WERI-Rb-1 (cell line): ENCODE measurements at places on chromosomes 6 and 20.

- DNase-seq: no peak
Measured at GRCh38 chr6:21597801-21598673, 4.5 kb downstream of the SOX4 start.

DNA sequence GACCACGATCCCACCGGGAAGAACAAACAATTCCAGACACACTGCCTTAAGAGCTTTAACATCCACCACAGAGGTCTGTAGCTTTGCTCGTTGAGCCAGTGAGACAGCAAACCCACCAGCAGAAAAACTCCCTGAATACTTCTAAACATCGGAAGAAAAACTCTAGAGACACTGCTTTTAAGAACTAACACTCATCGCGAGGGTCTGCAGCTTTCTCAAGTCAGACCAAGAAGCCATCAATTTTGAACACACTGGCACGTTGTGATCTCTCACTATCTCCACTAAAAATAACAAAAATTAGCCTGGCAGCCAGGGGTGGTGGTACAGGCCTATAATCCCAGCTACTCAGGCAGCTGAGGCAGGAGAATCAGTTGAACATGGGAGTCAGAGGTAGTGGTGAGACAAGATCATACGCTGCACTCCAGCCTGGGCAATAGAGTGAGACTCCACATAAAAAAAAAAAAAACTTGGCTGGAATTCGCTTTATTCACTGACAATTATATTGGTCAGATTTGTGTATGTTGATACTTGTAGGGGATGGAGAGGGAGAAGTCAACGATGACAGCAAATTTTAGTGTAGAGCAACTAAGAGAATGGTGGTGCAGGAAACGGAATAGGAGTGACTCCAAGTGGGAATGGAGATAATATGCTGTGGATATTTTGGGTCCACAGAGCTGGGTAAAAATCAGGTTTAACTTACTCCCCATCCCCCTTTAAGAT, 860 bp upstream of the TMEM14C start:
- no peak for DNase-seq

DNA sequence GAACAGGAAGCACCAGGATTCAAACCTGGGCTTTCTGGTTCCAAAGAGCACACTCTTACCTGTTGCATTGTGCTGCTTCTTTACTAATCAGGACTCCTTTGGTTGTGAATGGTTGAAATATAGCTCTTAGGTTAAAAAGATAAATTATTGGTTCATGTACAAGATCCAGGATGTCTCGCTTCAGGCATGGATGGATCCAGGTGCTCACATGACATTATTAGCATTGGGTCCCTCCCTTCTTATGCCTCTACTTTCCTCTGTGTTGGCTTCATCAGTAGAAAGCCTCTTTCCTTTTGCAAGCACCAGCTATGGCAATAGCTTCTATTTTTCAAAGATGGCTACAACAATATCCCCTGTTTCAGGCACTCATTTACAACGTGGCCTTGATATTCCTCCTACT, 217.7 kb upstream of the SULF2 start:
- DNase-seq: no peak

DNA sequence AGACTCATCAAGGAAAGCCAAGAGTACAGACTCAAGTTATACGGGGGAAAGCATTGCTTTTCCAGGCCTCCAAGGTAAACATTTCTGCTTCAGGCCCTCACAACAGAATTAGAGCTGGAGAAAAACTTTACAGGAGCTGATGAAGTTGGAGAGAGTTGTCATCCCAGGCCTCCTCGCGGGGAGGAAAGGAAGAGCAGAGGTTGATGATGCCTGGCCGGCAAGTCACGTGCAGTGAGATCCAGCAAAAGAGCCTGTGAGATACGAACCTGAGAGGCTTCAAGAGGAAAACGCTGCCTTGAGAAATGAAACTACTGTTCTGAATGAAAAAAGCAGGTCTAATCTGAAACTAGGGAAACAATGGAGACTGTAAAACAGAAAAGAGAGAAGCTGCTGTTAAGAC, 122.9 kb downstream of the FAM120B start:
- DNase-seq: no peak

GRCh38 chr6:30537931-30538330, 18.4 kb downstream of the GNL1 start:
- DNase-seq: no peak

DNA sequence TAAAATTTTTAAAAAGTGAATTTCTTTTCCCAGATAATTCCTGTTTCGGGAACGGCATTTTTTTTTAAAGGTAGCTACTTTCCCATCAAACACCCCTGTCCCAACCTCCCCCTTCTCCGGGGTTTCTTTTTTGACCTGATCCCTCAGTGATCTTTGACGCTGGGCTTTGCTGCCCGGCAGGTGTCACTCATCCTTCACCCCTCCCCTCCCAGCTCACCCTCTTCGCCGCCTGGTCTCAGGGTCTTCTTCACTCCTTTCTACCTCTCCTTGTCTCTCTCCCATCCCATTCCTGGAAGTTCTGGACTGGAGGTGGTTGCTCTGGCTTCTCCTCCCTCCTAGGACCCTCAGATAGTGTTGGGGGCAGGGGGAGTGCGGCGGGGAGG, 329 bp upstream of the GPR6 start:
- DNase-seq: peak; percentile 64

DNA sequence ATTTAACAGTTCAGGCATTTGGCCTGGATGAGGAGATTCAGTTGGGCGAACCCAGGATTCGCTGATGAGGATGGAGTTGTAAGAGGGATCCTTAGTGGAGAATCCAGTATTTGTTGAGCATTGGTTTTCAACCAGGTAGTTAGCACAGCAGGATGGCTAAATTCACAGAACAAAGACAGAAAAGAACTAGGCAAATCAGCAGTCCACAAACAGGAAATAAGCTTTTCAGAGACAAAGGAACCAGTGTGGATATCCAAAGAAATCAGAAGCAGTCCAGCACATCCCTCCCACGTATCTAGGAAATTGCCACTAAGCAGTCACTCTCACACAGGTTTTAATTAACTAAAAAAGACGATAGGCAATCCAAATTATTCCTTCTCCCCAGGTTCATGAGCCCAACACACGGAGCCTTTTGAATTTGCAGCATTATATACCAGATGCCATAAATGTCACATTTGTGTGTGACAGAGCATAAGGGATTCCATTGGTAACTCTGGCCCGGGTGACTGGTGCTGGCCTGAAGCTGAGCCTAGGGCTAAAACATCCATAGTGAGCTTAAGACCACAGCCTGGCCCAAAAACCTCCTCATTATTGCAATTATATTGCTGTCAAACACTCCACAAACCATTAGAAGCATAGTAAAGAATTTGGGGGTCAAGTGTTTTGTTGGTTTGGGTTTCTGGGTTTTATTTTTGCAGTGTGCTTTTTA, 131.5 kb downstream of the SOBP start:
- DNase-seq: no peak

GRCh38 chr6:12039540-12040459, 27.7 kb downstream of the HIVEP1 start:
- DNase-seq: no peak

DNA sequence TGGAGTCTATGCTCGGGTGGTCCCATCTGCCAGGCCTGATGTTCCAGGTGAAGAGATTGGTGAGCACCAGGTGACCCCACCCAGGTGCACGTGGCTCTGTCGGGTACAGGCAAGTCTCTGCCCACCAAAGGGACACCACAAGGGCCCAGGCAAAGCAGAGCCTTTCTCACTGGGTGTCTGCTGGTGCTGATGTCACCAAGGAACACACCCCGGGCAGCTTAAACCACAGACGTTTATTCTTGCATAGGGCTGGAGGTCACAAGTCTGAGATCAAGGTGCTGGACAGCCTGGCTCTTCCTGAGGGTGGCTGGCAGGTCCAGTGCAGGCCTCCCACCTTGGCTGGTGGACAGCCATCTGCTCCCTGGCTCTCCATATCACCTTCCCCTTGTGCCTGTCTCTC, 100.7 kb upstream of the CD93 start:
- DNase-seq: no peak

- DNase-seq: no peak
Measured at GRCh38 chr6:94350833-94351232, 931.5 kb upstream of the EPHA7 start.

GRCh38 chr6:116883005-116883404, 6.0 kb downstream of the RFX6 start:
- no peak for DNase-seq

GRCh38 chr6:154683756-154684523, 49.3 kb upstream of the SCAF8 start:
- no peak for DNase-seq

- peak; percentile 77 for DNase-seq
Measured at GRCh38 chr6:35415065-35415891, 36.9 kb upstream of the FANCE start.

DNA sequence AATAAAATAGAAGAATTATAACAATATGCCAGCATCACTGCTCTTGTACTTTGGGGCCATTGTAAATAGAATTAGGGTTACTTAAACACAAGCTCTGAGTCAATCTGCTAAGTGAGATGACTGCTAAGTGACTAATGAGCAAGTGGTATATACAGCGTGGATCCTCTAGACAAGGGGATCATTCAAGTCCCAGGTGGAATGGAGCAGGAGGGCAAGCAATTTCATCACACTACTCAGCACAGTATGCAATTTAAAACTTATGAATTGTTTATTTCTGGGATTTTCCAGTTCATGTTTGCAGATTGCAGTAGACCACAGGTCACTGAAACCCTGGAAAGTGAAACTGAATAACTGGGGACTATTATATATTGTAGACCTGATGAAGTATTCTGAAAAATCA, 235.3 kb downstream of the BTBD3 start:
- DNase-seq: no peak

DNA sequence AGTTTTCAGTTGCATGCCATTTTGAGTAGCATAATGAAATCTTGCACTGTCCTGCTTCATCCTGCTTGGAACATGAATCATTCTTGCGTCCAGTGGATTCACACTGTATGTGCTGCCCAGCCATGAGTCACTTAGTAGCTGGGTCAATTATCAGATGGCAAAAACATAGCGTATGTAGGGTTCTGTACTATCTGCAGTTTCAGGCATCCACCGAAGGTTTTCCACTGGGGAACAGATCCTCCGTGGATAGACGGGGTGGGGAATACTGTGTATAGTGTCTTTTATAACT, 61.4 kb downstream of the IL22RA2 start:
- no peak for DNase-seq

DNA sequence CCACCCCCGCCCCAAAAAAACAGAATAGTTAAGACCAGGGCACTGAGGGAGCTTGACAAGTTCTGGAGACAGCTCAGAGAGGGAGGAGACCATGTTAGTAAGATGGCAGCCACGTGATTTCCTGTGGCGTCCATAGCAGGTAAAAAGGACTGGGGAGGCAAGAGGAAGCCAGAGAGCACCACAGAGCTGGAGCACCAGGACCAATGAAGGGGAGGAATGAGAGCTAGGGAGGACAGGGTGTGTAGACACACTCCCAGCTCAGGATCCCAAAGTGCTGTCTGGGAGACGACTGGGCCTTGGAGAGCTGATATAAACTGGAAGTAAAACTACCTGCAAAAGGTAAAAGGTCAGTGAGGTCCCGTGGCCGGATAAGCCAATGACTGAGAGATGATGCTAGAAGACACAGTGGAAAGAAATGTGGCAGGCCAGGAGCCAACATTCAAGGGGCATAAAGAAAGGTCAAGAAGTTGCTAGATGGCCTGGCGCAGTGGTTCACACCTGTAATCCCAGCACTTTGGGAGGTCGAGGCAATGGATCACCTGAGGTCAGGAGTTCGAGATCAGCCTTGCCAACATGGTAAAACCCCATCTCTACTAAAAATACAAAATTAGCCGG, 39.0 kb downstream of the SLC23A2 start:
- DNase-seq: no peak

GRCh38 chr6:15244620-15245360, 1.1 kb upstream of the JARID2 start:
- DNase-seq: peak; percentile 88

GRCh38 chr6:11730641-11731040, 48.0 kb downstream of the ADTRP start:
- DNase-seq: no peak

- DNase-seq: no peak
Measured at GRCh38 chr6:5562277-5562676, 301.0 kb downstream of the FARS2 start.

GRCh38 chr6:43932259-43933147, 162.5 kb downstream of the VEGFA start:
- DNase-seq: peak; percentile 1

GRCh38 chr20:5090191-5090590, 29.6 kb downstream of the PCNA start:
- DNase-seq: no peak

DNA sequence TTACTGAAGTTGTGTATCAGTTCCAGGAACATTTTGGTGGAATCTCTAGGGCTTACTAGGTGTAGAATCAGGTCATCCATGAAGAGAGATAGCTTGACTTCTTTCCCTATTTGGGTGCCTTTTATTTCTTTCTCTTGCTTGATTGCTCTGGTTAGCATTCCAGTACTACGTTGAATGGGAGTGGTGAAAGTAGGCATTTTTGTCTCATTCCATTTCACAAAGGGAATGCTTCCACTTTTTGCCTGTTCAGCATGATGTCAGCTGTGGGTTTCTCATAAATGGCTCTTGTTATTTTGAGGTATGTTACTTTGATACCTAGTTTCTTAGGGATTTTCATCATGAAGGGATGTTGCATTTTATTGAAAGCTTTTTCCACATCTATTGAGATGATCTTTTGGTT, 195.3 kb downstream of the MOXD1 start:
- DNase-seq: no peak

DNA sequence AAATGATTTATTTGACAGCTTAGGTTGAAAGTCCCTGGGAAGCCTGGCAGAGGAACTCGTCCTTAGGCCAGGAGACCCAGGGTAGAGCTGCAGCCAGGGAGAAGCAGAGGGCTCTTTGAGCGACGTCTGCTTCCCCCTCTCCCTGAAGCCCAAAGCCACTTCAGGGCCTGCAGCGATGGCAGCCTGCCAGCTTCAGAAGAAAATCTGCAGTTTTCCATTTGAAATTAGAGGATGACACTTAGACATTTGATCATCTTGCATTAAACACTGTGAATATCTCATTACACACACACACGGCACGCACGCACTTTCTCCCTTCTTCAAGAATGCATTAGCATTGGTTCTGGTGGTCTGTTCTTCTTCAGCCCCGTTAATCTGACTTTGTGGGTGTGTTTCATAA, 96.5 kb downstream of the PLEKHG1 start:
- DNase-seq: no peak

- DNase-seq: no peak
Measured at GRCh38 chr6:27311806-27312145, 297 bp downstream of the POM121L2 start.

- peak; percentile 11 for DNase-seq
Measured at GRCh38 chr20:10316582-10316981, 98.0 kb downstream of the SNAP25 start.

- peak; percentile 55 for DNase-seq
Measured at GRCh38 chr6:166308769-166309589, 787 bp upstream of the PRR18 start.

DNA sequence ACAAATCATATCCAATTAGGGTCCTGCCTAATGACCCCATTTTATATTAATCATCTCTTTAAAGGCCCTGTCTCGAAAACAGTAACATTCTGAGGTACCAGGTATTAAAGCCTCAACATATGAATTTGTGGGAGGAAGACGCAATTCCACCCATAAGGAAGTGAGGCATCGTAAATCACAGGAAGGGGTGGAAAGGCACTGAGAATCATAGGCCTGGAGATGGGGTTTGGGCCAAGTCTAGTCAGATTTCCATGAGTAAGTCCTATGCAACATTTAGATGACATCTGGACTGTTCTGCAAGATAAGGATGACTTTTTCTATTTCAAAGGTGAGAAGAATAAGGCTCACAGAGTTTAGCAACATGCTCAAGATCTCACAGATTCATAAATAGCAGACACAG, 534.0 kb downstream of the KHDRBS2 start:
- DNase-seq: no peak
